NCI-H2029 treated with DMSO at 0.1 percent for 48 hours (cell line): ENCODE measurements at places on chromosomes 6 and 20.

DNA sequence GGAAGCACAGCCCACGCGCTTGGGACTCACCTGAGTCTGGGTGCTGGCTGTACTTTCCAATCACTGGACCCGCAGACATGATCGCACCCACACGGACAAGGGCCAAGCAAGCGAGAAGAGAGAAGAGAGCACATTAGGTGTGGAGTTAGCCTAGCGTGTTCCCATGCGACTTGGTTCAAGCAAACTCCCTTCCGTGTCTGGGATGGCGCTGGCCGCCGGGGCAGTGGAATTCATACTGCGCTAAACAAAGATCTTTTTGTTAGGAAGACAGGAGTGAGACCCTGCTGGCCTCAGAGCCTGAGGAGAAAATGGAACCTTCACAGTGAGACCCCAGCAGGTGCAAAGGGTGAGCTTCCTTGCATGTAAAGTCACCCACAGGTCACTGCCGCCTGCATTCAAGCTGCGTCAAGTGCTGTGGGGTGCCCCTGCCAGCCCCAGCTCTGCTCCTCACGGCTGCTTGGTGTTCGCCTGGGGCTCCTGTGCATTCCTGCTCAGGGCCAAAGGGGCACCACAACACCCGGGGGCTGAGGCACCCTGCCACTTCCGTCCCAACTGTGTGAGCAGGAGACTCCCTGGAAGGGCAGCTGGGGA lies 26.4 kb downstream of the PSMG4 start:
- no peak for DNase-seq

DNA sequence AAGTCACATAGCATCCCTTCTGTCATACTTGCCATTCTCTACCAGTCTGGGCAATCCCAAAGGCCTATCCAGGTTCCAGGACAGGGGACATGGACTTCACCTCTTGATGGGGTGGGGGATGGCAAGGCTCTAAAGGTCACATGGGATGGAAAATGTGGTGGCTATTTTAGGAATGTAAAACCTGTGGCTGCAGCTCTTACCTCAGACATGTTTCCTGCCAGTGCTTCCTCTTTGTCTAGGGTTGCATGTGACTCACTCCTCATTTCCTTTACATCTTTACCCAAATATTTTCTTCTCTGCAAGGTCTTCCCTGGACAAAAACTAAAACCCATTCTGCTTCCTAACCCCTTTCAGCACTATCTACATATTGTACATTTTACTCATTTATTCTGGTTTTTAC lies 135.7 kb downstream of the BTBD3 start:
- DNase-seq: no peak

GRCh38 chr6:44043479-44044153 lies 83.6 kb downstream of the MRPL14 start:
- DNase-seq: no peak

DNA sequence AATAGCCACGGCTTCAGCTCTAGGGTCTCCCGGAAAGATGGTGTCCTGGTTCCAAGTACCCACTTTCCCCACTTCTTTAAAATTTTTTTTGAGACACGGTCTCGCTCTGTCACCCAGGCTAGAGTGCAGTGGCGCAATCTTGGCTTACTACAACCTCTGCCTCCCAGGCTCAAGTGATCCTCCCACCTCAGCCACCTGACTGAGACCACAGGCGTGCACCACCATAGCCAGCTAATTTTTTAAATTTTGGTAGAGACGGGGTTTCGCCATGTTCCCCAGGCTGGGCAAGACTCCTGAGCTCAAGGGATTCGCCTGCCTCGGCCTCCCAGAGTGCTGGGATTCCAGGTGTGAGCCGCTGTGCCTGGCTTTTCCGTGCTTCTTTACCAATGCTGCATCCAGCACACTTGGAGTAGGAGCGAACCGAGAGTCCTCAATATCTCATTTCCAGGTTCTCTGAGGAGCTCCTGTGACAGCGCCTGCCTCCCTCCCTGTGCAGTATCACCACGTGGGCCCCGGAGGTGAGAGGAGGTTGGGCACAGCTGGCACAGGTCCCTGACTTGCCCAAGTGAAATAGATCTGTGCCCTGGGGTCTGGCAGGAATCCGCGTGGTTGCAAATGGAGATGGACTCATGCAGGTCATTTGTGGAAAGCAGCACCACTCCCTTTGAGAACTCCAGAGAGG lies 37.3 kb downstream of the EZR start:
- no peak for DNase-seq

DNA sequence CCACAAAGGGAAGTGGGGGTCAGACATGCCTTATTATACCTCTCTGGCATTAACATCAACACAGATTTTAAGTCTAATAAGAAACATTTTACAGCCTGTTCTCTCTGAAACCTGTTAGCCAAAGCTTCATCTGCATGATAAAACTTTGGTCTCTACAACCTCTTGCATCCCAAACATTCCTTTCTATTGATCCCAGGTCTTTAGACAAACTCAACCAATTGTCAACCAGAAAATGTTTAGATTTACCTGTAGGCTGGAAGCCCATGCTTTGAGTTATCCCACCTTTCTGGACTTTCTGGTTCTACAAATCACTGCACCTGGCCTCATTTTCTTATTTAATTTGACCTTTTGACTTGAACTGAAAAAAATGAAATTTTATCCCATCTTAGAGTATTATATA lies 20.8 kb downstream of the MCM8 start:
- no peak for DNase-seq

DNA sequence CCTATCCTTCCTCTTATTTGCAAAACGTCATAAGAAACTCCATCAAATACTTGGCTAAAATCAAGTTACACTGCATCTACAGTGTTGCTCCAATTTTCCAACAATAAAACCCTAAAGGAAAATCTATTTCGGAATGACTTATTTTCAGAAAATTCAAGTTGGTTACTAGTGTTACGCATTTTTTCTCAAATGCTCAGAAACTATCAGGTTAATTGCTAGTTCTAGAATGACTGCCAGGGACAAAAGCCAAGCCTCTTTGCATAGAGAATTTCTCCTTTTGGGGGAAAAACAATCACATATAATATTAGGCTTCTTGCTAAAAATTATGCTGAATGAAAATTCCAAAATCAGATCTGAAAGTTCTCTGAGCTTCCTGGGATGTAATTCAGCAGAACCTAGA lies 210.2 kb downstream of the BTBD9 start:
- no peak for DNase-seq

- DNase-seq: no peak
These were observed 20.9 kb downstream of the SPDEF start for GRCh38 chr6:34535199-34535598.

GRCh38 chr20:5662769-5663168 lies 87.4 kb upstream of the SHLD1 start:
- DNase-seq: no peak

DNA sequence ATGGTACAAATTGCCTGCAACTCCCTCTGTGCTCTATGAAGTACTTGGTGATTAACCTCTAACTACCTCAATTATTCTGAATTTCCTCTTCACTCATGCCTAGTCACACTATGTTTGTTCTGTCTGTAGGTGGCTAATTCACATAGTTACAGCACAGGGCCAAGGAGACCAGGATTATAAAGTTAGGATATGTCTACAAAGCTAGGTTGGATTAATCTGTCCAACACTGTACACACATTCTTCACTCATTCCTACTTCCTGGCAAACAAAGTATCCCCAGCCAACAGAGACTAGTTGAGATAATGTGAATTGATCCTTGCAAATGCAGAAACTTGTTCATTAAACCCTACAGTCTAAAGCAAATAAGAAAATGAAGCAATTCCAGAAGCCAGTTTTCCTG lies 269.8 kb downstream of the HACE1 start:
- no peak for DNase-seq
